Diencephalon (tissue), 1 donor: ENCODE measurements at places on chromosomes 16 and 17. TPM values are rescaled to one million over a fixed set of nuclear protein-coding genes. Genes with fewer than 3 reads are reported as not detected.

The MLX gene
- 30.0 TPM for total RNA-seq

The CLEC18A gene
- 0.69 TPM for total RNA-seq

The CDH13 gene
- total RNA-seq = 42.7 TPM

The SPATA32 gene
- not detected for total RNA-seq

The CCL16 gene
- total RNA-seq = not detected

The XPO6 gene
- 94.6 TPM for total RNA-seq

The TPSG1 gene
- total RNA-seq = not detected

The TRAF4 gene
- 39.7 TPM for total RNA-seq

The PHOSPHO1 gene
- total RNA-seq = 2.5 TPM

The TBC1D3I gene
- total RNA-seq = not detected

The KIF19 gene
- 2.3 TPM for total RNA-seq

The EVPLL gene
- 0.69 TPM for total RNA-seq
